ENCODE measurements at places on chromosomes 6 and 20.

GRCh38 chr6:137754366-137754765 lies 112.7 kb upstream of the TNFAIP3 start:
- DNase-seq, result no peak

DNA sequence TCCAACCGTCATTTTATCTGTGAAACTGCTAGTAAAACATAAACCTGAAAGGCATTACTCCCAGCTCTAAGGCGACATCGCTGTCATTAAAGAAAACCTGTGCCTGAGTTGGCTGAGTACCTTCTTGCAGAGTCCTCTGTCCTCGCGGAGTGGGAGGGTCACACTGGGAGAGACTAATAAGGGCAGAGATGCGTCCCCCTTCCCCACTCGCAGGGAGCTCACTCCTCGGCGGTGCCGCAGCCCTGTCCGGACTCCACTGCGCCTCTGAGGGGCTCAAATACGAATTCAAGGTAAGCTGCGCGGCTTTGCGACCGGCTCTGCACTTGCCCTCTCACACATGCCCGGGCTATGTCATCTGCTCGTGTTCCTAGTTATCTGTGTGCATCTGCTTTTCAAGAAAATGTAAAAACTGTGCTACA lies at the start of gene COL19A1:
Gene COL19A1, plus strand, starts transcription at position 206 of the 419 bp plus-strand sequence. CDS start 13,012 bp downstream, outside the sequence.
- DNase-seq, result peak; percentile 32

- no peak for DNase-seq
Measured at GRCh38 chr20:47929368-47930115, 144.3 kb upstream of the SULF2 start.

- no peak for DNase-seq
Measured at GRCh38 chr6:6772751-6773150, 184.2 kb downstream of the LY86 start.

GRCh38 chr6:53658992-53659391 lies 6.6 kb downstream of the KLHL31 start:
- no peak for DNase-seq

- DNase-seq, result peak; percentile 27
Measured at GRCh38 chr6:14635934-14636591, 518.5 kb downstream of the CD83 start.

GRCh38 chr20:13017235-13017634 lies 8.5 kb downstream of the SPTLC3 start:
- no peak for DNase-seq

DNA sequence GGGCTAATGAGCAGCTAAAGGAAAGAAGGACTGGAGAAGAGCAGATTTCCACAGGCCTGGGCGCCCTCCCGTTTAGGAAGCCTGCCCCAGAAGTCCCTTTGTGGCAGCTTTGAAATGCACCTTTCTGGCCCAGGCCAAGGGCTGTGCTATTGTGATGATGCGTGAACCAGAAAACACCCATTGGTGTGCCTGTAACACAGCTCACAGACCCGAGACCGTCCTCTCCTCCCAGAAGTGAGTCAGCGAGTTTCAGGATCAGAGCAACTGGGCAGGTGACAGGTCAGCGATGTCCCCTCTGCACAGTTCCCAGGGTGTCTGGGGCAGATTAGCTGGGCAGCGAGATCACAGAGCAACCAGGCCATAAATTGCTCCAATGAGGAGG lies 71.9 kb upstream of the SULF2 start:
- DNase-seq, result no peak

GRCh38 chr20:4056880-4057279 lies 41.5 kb upstream of the RNF24 start:
- DNase-seq, result no peak

GRCh38 chr6:160505970-160506369 lies 157.8 kb downstream of the SLC22A3 start:
- no peak for DNase-seq

DNA sequence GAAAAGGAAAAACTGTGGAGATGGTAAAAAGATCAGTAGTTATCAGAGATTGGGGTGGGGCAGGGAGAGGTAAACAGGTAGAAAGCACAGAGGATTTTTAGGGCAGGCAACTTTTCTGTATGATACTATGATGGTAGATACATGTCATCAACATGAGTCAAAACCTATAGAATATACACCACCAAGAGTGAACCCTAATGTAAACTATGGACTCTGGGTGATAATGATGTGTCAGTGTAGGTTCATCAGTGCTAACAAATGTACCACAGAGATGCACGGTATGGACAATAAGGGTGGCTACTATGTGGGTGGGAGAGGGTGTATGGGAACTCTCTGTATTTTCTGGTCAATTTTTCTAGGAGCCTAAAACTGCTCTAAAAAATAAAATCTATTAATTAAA lies 18.5 kb downstream of the PACSIN1 start:
- no peak for DNase-seq

- no peak for DNase-seq
Measured at GRCh38 chr20:47515843-47516242, 14.2 kb downstream of the NCOA3 start.

DNA sequence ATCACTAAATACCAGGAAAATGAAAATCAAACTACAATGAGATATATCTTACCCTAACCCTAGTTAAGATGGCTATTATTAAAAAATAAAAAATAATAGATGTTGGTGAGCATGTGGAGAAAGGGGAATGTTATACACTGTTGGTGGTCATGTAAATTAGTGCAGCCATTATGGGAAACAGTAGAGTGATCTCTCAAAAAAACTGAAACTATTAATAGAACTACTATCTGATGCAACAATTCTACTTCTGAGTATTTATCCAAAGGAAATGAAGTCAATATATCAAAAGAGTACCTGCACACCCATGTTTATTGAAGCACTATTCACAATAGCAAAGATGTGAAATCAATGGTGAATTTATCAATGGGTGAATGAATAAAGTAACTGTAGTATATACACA lies 48.6 kb downstream of the HLA-A start:
- no peak for DNase-seq

DNA sequence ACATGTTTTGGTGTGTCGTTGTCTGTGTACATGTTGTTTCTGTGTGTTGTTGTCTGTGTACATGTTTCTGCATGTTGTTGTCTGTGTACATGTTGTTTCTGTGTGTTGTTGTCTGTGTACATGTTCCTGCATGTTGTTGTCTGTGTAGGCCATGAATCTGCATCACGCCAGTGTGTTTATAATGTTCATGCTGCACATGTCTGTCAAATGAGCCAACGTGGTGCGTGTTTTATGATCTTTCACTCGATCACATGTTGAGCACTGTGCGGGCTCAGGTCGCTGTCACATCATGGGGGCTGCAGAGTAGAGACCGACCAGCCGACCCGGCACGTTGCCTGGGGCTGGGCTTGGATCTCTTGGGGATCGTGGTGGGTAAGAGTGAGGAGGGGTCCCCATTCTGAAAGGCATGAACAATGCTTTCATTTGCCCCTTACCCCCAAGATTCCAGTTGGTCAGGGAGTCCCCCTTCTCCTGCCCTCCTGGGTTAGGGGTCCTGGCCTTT lies 26.5 kb upstream of the SLCO4A1 start:
- DNase-seq, result no peak

- DNase-seq, result no peak
Measured at GRCh38 chr6:38836585-38836984, 121.5 kb downstream of the DNAH8 start.

DNA sequence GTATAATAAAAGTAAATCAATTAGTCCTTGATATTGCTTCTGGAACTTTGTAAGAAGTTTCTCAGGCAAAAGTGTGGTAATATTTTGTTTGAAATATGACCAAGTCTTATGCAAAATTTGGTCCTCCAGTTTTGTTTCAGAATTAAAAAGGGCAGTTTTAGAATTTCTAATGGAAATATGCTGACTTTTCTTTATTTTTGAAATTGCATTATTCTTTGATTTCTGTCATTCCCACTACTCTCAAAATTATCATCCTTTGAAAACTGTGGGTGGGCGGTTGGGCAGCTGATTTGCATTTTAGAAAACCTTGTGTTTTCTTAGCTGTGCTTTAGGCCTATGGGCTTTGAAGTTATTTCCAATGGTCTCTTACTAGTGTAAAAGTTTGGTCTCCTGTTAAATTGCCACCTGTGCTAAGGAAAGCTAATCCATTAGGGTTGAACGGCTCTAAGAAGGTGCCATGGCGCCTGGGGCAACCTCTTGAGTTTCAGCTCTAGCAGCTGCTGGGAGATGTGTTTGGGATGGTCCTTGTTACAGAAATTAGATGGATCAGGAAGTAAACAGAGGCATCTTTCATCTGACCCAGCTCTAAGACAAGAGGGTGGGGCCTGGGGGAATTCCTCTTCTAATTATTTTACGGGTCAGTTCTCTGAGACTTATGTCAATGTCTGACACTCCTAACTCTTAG lies 880.8 kb upstream of the SLC35B3 start:
- DNase-seq, result no peak

DNA sequence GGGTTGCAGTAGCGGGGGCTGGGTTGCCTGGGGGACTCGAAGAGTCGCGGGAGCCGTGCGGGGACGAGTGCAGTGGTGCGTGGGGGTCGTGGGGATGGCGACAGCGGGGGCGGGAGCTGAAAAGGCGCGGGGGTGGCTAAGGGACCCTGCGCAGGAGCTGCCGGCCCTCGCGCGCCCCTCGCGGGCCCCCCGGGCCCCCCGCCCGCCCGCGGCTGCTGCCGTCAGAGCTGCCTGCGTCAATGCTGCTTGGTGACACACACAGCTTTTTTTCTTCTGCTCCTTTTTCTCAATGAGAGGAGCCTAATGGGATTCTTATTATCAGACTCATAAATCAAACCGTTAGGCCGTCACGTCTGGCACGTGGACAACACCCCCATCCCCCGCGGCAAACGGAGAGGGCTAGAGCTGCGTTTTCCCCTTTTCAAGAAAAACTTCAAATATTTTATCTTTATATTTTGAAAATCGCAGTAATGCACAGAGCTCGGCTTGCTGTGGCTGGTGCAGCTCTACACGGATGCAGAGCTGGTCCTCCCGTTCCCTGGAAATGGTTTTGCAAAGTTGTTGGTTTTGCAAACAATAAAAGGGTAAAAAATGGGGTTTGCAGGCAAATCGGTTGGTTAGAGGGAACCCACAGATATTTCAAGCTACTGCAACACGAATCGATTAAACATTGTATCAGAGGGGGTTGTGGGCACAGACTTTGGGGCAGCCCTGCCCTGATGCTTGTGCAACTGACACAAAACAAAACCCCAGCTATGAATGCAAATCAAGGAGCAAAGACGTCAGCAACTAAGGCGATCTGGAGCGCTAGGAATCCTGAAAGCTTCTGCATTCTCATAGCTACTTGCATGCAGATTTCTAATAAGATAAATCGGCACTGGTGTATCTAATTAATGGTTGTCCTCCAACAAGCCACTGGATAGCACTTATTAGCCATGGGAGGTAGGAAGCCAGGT lies 161.4 kb downstream of the TBXT start:
- DNase-seq, result no peak

DNA sequence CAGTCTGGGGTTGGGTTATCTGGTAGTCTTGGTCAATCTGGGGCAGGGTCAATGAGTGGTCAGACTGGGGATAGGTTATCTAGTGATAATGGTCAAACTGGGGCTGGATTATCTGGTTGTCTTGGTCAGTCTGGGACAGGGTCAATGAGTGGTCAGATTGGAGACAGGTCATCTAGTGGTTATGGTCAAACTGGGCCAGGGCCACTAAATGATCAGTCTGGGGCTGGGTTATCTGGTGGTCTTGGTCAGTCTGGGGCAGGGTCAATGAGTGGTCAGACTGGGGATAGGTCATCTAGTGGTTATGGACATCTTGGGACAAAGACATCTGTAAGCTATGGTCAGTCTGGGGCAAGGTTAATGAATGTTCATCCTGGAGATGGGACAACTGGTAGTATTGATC lies 28.5 kb upstream of the BPIFA2 start:
- DNase-seq, result no peak

- DNase-seq, result peak; percentile 77
Measured at GRCh38 chr6:26576929-26577719, 19.6 kb upstream of the ABT1 start.

DNA sequence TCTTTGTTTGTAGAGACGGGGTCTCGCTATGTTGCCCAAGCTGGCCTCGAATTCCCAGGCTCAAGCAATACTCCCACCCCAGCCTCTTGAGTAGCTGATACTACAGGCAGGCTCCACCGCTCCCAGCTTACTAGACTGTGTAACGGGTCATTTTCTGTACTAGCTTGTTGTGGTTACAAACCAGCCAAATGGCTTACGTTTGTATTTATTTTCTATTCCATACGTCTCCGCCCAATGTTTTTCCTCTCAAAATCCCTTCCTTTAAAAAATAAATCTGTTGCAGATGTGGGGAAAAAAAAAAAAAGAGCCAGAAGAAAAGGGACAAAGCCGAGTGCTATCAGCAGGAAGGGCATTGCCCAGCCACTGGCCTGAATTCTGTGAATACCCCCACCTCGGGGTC lies 41.6 kb downstream of the PRND start:
- no peak for DNase-seq

GRCh38 chr6:129499843-129500219 lies 210.1 kb downstream of the ARHGAP18 start:
- DNase-seq, result no peak

DNA sequence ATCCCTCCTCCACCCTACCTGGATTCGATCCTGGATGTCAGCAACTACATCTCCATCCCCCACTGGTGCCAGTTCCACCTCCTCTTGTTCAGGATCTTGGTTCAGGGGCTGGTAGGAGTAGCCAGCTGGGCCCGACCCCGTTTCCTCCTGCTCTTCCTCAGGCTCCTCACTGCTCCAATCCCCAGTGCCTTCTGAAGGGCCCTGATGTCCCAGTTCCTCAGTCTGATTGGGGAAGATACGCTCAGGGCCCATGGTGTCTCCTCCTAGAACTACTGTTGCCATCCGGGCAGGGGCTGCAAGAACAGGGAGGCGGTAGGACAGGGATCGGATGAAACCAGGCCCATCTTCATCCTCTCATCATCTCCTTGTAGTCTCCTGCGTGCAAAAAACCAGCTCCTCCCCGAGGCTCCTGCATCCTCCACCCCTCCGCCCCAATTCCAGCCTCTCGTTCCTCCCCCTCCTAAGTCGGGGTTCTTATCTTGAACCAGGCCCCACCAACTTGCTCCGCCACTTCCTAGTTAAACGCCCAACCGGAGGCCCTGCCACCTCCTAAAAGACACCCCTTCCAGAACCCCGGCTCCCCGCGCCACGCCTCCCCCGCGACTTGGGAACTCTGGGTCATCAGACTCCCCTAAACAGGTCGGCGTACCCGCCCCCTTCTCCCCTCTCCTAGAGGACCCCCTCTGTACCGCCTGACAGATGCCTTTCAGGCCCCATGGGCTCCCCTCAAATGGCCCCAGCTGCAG lies 476 bp downstream of the MEA1 start:
- no peak for DNase-seq

- DNase-seq, result no peak
Measured at GRCh38 chr6:121418346-121418745, 17.1 kb upstream of the GJA1 start.

DNA sequence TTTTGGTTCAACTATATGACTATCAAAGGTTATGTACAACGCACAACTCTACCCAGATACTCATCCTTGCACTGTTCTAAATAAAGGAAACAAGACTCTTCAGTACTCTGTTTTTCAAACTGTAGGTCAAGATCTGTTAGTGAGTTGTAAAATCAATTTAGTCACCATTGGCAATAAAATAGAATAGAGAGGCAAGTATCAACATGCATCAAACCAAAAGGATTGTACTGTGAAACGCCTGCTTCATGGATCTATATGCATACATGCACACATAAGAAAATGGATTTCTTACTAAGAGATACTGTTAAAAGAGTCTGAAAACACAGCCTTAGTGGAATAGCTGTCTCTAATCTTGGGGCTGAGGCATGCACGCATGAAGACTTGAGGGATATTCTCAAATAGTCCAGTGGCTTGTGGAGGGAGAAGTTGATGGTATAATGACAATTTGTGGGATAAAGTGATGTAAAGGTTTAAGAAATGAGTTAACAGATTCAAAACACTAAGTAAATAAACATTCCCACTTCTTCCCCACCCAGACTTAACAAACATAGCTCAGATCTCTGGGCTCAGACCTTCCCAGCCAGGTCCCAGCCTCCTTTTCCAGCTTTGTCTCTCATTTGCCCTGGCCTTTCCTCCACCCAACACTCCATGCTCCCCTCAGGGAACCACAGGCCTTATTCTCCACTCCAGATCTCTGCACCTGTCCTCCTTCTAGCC lies 10.7 kb upstream of the LZTS3 start:
- no peak for DNase-seq
